ENCODE measurements at places on chromosomes 1 and 21.

GRCh38 chr1:54919367-54920359, 32.7 kb upstream of the DHCR24 start:
- no peak overlapping the region for H3K4me3 ChIP-seq
- H3K36me3 ChIP-seq, result no peaks in the 10 kb centered on the region
- H3K27ac ChIP-seq, result no peak overlapping the region
- peaks cover 14% of the 10 kb centered on the region for H3K27me3 ChIP-seq
- H3K4me1 ChIP-seq, result no peaks in the 10 kb centered on the region

GRCh38 chr21:32519945-32520874, 65.1 kb downstream of the TCP10L start:
- no peak for DNase-seq
- no peaks in the 10 kb centered on the region for H3K36me3 ChIP-seq
- no peaks in the 10 kb centered on the region for H3K27me3 ChIP-seq

DNA sequence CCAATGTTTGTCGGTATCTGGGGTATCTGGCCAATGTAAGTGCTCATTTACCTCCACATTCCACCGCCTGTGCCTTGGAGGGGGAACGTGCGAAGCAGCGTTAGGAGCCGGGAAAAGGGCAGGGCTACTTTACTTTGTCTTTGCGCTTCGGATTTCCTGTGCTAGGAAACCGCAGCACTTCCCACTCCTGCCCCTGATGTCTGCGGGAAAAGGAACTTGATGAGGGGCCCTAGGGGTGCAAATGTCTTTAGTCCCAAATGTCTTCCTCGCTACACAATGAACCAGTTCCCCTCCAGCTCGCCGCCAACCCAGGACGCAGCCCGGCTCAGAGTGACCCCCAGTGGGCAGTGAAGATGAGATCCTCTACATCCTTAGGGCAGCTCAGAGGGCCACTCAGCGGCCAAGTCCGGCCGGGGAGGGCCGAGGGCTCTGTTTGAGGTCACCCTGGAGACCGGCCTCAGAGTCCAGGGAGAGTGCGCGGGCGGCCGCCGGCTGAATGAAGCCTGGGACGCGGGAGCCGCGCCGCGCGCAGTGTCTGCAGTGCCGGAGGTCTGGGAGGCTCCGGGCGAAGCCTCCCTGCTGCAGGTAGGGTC, at the start of gene DYNLT5:
Gene DYNLT5, plus strand, starts transcription at position 460 of the 593 bp plus-strand sequence. CDS start 2,200 bp downstream, outside the sequence.
- H3K4me1 ChIP-seq, result peaks cover 12% of the 10 kb centered on the region
- H3K4me3 ChIP-seq, result peak within 1 kb of the TSS; percentile 40
- peaks cover 76% of the 10 kb centered on the region for H3K27me3 ChIP-seq
- no peaks in the 10 kb centered on the region for H3K36me3 ChIP-seq

- H3K27ac ChIP-seq, result no peak overlapping the region
- DNase-seq, result no peak
- H3K27me3 ChIP-seq, result peaks cover 5% of the 10 kb centered on the region
These were observed 6.9 kb upstream of the FMN2 start for GRCh38 chr1:240084749-240085148.

DNA sequence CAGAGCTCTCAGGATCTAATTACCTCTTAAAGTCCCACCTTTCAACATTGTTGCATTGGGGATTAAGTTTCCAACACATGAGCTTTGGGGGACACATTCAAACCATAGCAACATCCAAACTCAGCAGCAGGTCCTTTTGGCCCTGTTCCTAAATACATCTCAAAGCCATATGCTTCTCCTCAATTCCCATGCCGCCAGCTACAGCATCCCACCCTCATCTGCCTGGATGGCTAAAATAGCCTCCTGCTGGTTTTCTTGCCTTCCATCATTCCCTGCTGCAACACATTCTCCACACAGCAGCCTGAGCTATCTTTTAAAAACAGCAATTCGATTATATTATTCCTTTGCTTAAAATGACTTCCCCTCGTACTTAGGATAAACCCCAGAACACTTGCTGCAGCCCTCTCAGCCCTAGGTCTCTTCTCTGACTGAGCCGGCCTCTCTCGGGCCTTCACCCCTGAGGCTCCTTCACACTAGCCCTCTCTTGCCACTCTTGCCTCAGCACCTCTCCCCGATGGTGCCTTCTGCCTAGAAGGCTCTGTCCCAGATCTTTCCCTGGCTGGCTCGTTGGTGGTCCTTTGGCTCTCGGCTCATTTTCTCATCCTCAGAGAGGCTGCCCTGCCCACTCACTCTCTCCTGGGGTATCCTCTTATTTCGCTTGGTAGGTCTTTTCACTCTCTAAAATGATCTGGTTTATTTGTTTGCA, 16.5 kb downstream of the MYBPH start:
- H3K4me3 ChIP-seq, result no peak overlapping the region
- H3K27ac ChIP-seq, result no peak overlapping the region
- DNase-seq, result no peak
- peaks cover 14% of the 10 kb centered on the region for H3K27me3 ChIP-seq
- H3K4me1 ChIP-seq, result no peaks in the 10 kb centered on the region
- no peaks in the 10 kb centered on the region for H3K36me3 ChIP-seq

GRCh38 chr1:162135271-162135775, 65.8 kb downstream of the NOS1AP start:
- H3K4me1 ChIP-seq, result no peaks in the 10 kb centered on the region
- no peak overlapping the region for H3K27ac ChIP-seq
- DNase-seq, result no peak
- no peaks in the 10 kb centered on the region for H3K36me3 ChIP-seq
- peaks cover 28% of the 10 kb centered on the region for H3K27me3 ChIP-seq

DNA sequence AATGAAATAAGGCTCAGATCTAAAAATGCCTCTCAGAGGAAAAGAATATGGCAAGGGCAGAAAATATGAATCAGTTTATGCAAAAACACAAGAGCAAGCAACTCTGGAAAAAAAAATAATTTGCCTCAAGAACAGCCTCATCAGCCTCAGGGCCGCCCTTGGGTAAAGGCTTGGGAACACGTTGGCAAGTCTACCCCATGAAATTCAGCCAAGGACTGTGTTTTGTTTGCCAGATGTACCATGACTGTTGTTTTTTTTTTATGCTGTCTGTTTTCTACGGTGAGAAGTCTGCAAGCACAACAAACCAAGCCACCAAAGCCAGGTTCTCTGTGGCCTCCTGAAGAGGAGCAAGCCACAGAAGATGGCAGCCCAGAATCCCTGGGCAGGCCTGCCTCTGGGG, 18.0 kb downstream of the HHIPL2 start:
- H3K36me3 ChIP-seq, result no peaks in the 10 kb centered on the region
- no peaks in the 10 kb centered on the region for H3K4me1 ChIP-seq
- no peak for DNase-seq

- H3K27ac ChIP-seq, result no peak overlapping the region
- DNase-seq, result no peak
- no peak overlapping the region for H3K4me3 ChIP-seq
- H3K36me3 ChIP-seq, result no peaks in the 10 kb centered on the region
- H3K4me1 ChIP-seq, result no peaks in the 10 kb centered on the region
- H3K27me3 ChIP-seq, result no peaks in the 10 kb centered on the region
These were observed 60.8 kb downstream of the NGF start for GRCh38 chr1:115277276-115277675.

DNA sequence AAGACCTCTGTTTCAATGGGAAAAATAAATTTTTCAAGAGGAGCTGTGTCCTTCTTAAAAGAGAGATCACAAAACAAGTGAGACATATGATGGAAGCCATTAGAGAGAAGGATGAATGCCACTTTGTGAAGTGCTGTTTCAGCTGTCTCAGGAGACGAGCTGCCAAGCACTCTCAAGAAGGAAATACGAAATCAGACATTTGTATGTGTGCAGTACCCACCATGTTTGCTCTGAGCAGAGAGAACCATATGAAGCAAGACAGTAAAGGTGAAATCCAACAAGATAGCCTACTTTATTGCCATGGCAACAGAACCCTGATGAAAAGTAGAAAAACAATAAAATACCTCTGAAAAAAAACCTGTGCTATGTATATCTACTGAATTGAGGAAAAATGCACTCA, 168.1 kb downstream of the AMY1C start:
- no peaks in the 10 kb centered on the region for H3K4me1 ChIP-seq
- H3K4me3 ChIP-seq, result no peak overlapping the region
- no peaks in the 10 kb centered on the region for H3K27me3 ChIP-seq
- no peaks in the 10 kb centered on the region for H3K36me3 ChIP-seq

DNA sequence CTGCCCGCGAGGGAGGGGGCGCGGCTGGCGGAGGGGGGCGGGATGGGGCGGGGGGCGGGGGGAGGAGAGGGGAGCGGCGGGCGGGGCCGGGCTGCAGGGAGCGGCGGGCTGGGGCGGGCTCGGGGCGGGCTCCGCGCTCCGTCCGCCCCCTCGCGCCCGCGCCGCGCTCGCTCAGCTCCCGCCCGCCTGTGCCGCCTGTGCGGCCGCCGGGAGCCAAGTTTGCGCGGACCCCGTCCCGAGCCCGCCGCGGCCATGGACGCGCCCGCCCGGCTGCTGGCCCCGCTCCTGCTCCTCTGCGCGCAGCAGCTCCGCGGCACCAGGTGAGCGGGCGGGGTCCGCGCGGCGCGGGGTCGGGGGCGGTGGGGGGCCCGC, at the start of gene GABRD:
Gene GABRD, plus strand, starts transcription at position 174 of the 372 bp plus-strand sequence. Its CDS starts 79 bp downstream, at position 253.
- no peak within 1 kb of the TSS for H3K27ac ChIP-seq
- H3K4me1 ChIP-seq, result no peaks in the 10 kb centered on the region
- peaks cover 34% of the 10 kb centered on the region for H3K27me3 ChIP-seq
- no peak for DNase-seq
- H3K4me3 ChIP-seq, result no peak within 1 kb of the TSS

GRCh38 chr1:168843950-168844349, 114.9 kb upstream of the DPT start:
- peaks cover 18% of the 10 kb centered on the region for H3K27me3 ChIP-seq
- no peaks in the 10 kb centered on the region for H3K36me3 ChIP-seq
- no peak for DNase-seq
- no peak overlapping the region for H3K4me3 ChIP-seq
- no peaks in the 10 kb centered on the region for H3K4me1 ChIP-seq
- H3K27ac ChIP-seq, result no peak overlapping the region

- H3K4me3 ChIP-seq, result no peak overlapping the region
- peaks cover 1% of the 10 kb centered on the region for H3K4me1 ChIP-seq
- H3K27me3 ChIP-seq, result no peaks in the 10 kb centered on the region
- peaks cover 27% of the 10 kb centered on the region for H3K36me3 ChIP-seq
These were observed 31.6 kb upstream of the ABCB10 start for GRCh38 chr1:229590119-229590518.

GRCh38 chr1:117646956-117647355, 41.1 kb downstream of the TENT5C start:
- H3K4me1 ChIP-seq, result peaks cover 21% of the 10 kb centered on the region
- H3K27ac ChIP-seq, result no peak overlapping the region

DNA sequence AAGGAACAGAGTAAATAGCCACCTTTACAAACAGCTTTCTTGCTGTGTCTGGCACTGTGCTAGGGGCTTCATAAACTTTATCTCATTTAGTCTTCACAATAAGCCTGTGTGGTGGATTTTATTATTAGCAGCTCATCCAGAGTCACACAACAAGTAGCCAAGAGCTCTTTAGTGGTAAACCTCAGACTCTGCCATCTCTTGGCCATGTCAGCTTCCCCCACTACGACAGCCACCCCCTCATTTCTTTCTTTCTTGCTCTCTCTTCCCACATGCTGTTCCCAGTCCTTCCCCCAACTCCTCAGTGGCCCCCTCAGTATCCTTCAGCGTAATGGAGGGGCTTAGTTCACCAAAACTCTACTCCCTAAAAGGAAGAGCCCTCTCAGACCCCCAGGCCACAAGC, 1.2 kb upstream of the ZNF683 start:
- no peak for DNase-seq
- peaks cover 67% of the 10 kb centered on the region for H3K4me1 ChIP-seq
- no peaks in the 10 kb centered on the region for H3K27me3 ChIP-seq
- peak overlapping the region; percentile 48 for H3K27ac ChIP-seq

- H3K27me3 ChIP-seq, result no peaks in the 10 kb centered on the region
- DNase-seq, result no peak
- H3K4me1 ChIP-seq, result no peaks in the 10 kb centered on the region
- no peak overlapping the region for H3K27ac ChIP-seq
These were observed 283.2 kb downstream of the PTBP2 start for GRCh38 chr1:97004743-97005142.

GRCh38 chr1:84143796-84144565, at the start of gene PRKACB:
TSS of gene PRKACB (plus strand) at chr1:84144271. CDS start at chr1:84144362, 91 bp downstream.
- peak within 1 kb of the TSS; percentile 95 for H3K4me3 ChIP-seq
- H3K36me3 ChIP-seq, result no peaks in the 10 kb centered on the region
- H3K27ac ChIP-seq, result peak within 1 kb of the TSS; percentile 98
- H3K4me1 ChIP-seq, result peaks cover 36% of the 10 kb centered on the region
- DNase-seq, result no peak

DNA sequence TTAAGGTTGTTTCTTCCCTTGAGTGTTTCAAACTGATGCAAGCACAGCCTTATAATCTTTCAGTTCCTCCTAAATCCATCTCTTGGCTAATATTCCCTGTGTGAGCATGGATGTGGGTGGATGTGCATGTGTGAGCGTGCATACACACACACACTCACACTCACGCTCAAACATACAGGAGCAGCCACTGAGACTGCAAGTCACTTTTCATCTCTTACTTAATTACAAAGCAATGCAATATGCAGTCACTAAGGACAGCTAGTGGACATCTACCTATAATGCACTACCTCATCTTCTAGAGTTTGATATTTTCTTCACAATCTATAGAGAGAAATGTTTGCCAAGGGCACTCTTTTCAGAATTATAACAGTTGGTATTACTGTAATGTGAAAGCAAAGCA, 1.4 kb downstream of the ESRRG start:
- H3K4me1 ChIP-seq, result no peaks in the 10 kb centered on the region
- H3K4me3 ChIP-seq, result no peak overlapping the region
- no peak for DNase-seq
- peaks cover 12% of the 10 kb centered on the region for H3K27me3 ChIP-seq

DNA sequence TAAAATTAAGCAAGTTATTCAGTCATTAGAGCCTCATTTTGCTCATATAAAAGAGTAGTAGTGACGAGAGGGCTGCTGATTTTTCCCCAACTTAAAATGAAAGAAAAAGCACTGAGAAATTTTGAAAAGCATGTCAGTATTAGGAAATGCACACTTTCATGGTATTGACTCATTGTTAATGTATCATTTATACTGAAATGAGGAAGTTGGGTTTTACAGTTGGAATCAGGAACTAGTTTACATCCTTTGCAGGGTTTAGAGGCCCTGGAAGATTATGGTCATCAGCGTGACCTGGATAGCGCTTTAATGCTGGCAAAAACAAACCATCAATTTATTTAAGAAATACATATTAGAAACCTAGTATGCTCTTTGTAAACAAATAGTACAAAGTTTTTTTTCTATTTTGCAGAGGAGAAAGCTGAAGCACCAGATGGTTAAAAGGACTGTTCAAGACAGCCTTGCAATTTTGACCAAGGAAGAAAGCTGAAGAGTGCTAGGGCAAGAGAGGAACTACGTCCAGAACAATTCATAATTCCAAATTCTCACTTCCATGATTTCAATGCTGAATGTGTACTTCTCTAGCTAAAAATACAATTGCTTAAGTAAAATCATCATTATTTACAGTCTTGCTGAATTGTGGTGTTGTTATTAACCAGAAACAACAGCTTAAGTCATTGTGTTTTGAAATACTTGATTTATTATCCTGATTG, 94.8 kb upstream of the SGIP1 start:
- no peaks in the 10 kb centered on the region for H3K27me3 ChIP-seq
- no peaks in the 10 kb centered on the region for H3K36me3 ChIP-seq
- no peak for DNase-seq
- peaks cover 41% of the 10 kb centered on the region for H3K4me1 ChIP-seq
- H3K4me3 ChIP-seq, result no peak overlapping the region
- peak overlapping the region; percentile 76 for H3K27ac ChIP-seq
